Globus pallidus (tissue), 1 donor: ENCODE measurements at places on chromosomes 6 and 20.

DNA sequence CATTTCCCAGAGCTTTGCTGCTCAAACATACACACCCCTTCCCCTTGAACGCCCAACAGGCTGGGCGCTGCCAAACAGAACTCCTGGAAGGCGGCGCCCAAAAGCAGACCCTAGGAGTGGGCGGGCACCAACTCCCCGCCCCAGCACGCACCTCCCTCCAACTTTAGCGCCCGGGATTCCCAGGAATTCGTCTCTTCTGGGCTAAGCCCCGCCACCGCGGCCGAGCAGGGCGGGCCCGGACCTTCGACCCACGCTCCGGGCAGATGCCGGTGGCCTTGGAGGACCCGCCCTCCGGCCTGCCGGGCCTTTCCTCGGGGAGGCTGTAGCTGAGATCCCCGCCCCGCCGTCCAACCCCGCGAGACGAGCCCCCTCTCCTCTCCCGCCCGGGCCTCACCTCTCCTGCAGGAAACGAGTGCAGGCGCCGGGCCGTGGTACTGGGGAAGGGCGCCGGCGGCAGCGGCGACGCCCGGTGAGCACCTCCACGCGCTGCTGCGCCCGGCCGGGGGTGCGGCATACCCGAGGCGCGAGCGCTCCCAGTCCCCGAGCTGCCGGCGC lies 659 bp downstream of the MCUR1 start:
- peak; percentile 45 for DNase-seq

GRCh38 chr6:135759831-135760230 lies 91.7 kb upstream of the PDE7B start:
- no peak for DNase-seq

- no peak for DNase-seq
These were observed 453 bp downstream of the CEP57L1 start for GRCh38 chr6:109095835-109096084.

DNA sequence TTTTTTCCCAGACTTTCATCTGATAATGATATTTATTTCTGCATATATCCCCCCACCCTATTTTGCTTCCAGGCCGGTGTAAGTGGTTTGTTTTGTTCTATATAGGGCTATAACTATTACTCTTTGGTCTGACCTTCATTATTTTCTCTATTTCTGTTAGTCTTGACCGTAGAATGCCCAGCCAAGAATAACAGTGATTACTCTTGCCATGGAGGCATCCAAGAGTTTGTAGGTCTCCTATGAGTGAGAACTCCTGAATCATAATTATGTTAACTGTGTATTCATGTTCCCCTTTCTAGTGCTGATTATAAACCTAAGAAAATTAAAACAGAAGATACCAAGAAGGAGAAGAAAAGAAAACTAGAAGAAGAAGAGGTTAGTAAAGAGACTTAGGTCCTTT lies 52.2 kb downstream of the TOP1 start:
- DNase-seq = no peak

DNA sequence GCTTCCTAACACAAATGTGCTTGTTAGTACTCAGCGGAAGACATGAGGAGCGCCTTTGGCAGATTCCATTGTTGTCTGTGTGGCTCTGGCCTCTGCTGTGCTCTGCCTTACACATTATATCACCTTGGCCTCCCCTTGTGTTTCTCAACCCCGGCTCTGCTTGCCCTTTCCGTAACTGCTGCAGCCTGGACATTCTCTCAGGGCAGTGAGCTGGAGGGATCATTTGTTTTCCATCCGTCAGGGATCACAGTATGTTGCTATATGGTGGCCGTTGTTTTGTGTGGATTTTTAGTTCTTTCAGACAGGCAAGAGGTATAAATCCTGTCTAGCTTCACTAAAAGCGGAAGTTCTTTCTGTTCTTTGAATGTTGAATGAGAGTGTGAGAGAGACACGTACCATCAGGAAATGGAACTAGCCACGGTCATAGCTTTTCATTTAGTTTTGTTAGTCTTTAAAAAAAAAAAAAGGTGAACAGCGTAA lies 175.1 kb downstream of the JARID2 start:
- no peak for DNase-seq

DNA sequence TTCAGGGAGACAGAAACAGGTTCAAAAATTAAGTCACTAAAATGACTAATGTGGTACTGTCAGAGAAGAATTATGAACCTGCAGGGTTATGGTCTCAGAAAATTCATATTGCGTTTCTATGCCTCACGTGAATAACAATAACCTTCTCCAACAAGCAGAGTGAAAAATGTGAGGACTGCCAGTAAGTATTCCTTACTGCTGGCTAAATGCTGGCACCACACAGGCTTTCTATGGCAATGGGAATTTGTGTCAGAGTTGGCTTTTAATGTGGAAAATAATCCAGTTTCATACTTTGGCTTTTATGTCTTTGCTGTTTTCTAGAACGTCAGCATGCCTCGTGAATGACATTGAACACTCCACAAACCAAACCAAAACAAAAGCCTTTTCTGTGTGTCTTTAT lies 656.0 kb downstream of the KIF16B start:
- no peak for DNase-seq

- DNase-seq = no peak
These were observed 502.2 kb upstream of the JARID2 start for GRCh38 chr6:14743474-14744211.

DNA sequence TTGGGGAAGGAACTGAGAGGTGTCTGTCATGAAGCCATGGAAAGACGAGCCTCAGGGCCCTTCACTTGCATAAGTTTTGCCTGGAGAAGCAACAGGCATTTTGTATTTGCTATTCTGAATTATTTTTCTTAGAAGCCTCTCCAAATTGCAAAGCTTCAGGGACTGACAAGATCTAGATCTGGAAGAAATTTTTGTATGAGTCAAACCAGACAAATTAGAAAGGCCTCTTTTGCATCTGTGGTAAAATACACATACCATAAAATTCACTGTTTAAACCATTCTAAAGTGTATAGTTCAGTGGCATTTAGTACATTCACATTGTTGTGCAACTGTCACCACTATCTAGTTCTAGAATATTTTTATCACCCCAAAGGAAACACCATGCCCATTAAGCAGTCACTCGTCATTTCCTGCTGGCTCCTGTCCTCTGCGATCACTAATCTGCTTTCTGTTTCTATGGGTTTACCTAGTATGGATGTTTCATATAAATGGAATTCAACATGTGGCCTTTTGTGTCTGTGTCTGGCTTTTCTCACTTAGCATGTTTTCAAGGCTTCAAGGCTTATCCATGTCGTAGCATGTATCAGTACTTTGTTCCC lies 269.1 kb downstream of the PHF3 start:
- DNase-seq = no peak

DNA sequence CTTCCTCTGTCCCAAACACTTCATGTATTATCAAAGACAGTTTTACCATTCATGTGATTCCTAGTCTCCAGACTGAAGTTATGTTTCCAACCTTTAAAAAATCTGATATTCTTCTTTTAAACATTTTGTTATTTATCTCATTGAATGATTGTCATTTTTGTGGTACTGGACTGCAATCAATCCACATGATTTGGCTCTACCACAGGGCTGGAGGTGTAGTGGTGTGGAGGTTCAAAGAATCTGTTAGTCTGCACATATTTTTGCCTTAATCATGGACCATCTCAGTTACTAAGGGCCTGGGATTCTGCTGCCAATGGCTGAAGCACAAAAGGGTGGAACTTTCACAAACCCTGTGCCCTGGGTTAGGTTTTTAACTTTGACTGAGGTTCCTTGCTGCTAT lies 164.1 kb upstream of the JAG1 start:
- DNase-seq = no peak

DNA sequence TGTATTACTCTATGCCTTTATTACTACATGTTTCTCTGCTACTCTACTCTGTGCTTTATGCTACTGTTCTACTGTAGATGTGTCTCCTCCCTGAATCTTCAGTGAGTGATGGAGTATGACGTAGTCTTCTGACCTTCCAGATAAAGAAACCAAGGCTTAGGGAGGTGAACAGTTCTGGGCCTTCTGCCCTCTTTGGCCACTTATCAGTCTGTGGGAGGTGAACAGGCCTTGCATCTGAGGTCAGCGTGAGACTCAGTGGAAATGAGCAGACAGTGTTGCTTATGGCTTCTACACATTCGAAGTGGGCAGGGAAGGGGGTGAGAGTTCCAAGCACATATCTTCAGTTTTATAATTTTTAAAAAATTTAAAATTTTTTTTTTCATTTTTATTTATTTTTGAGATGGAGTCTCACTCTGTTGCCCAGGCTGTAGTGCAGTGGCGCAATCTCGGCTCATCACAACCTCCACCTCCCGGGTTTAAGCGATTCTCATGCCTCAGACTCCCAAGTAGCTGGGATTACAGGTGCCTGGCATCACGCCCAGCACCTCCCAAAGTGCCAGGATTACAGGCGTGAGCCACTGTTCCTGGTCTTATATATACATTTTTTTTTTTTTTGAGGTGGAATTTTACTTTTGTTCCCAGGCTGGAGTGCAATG lies 24.2 kb downstream of the MYBL2 start:
- DNase-seq = no peak

- DNase-seq = peak; percentile 73
These were observed 14.1 kb upstream of the TCFL5 start for GRCh38 chr20:62875419-62876361.

DNA sequence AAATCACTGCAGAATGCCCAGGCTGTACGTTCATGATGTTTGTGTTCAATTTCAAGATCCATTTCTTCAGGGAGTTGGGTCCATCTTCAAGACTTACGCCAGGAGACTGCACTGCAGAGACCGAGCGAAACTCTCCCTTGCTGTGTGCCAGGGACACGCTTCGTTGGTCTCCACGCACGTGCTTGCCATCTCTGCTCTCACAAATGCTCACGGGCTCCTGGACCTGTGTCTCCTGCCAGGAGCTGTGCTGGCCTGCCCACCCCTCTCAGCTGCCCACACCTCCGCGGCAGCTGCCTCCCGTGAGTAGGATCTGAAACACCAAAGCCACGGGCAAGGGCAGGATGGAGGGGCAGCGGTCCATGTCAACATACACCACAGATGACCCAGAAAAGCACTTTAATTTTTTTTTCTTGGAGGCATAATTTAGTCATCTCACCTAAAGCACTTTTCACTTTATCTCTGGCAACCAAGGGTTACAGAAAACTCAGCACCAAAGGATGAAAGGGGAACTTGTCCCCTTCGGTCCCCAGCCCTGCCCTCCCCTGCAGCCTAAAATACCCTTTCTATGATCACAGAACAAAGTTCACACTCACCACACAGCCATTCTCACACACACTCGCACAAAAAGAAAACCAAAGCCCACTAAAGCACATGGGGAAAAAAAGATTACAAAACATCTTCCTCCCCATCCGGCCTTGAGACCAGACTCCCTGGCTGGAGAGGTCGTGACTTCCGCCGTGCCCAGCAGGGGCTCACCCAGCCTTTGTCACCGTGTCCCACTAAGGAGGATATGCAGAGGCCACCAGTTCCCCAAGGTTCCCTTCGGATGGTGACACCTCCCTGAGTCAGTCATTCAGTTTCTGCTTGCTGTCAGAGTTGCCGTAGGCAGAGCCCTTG lies 137.9 kb downstream of the AGPAT4 start:
- DNase-seq = no peak

DNA sequence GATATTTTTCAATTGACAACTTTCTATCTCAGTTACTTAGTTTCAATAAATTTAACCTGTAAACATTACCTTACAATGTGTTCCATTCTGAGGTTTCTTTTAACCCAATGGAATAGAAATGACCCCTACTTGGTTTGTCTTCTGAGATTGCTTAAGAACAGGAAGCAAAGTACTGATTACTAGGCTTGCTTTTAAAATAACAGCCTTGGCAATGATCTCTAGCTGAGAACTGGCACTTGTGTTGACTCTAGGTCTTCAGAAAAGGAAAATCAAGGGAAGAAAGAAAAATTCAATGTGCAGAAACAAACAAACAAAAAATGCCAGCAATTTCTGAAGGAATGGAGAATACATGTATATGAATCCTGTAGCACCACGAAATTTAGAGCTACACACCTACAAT lies 66.1 kb downstream of the SYNE1 start:
- DNase-seq = no peak

- peak; percentile 31 for DNase-seq
These were observed 285.4 kb downstream of the THBS2 start for GRCh38 chr6:168968228-168968627.

DNA sequence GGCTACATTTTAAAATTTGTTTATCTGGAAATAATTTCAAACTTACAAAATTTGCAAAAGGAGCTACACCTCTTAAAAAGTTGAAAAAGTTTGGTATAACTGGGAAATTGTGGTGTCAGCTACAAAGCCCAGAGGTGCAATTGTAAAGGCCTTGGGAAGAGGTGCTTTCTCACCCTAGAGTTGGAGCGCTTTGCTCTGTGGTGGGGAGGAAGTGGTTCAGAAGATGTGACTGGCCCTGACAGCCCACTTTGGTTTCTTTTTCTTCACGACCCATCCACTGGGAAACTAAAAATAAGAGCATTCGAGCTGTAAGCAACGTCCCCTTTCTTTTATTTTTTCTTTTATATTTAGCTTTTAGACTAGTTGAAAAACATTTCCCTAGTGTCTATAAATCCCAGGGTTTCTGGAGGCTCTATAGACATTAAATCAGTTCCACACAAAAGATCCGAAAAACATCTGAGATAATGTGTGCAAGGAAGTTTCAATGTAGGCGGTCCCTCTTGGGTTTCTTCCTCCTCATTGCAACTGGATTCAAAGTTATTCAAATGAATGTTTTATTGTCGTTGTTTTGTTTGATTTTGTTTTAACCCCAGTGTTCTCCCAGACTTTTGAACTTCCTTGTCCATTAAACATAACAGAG lies 397.8 kb downstream of the KIF16B start:
- DNase-seq = no peak

DNA sequence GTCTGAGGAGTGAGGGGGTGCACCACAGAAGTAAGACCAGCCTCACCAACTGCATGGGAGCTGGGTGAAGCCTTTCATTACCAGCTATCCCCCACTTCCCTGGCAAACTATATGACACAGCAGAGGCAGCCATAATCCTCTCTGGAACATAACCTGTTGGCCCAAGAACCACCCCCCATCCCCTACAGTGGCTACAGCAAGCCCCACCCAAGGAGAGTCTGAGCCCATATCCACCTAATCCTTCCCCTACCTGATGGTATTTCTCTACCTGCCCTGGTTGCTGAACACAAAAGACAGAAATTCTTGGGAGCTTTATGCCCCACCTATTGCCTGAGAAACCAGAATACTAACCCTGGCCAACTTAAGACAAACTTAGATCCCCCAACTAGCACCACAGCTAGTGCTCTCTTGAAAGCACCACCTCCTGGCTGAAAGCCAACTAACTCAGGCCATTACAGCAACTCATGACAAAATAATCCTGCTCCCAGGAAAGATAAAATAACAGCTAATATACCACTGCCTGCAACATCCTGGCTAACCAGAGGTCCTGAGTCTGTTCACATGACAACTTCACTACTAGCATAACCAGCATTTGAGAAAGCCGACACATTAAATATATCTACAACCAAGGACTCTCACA lies 11.2 kb downstream of the RNGTT start:
- DNase-seq = no peak

DNA sequence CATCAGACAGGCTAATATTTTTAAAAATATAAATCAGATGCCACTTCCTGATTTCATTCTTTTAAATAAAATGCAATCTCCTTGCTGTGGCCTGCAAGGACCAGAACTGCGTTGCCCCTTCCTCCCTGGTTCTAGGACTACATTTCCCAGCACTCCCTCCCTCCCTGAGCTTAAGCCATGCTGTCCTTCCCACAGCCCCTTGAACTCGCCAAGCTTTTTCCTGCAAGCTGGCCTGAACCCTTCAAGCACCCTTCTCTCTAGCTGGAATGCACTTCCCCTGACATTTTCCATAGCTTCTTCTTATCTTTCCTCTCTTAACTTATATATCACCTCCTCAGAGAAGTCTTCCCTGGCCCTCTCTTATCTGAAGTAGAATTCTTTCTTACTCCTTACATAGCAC lies 6.1 kb upstream of the DOK5 start:
- DNase-seq = no peak

- DNase-seq = no peak
These were observed 175.8 kb upstream of the GGTLC1 start for GRCh38 chr20:24164360-24164759.

- DNase-seq = no peak
These were observed 35.0 kb upstream of the NELFCD start for GRCh38 chr20:58945965-58946631.
